ENCODE measurements at places on chromosomes 11 and 22. TPM values are rescaled to one million over a fixed set of nuclear protein-coding genes. Genes with fewer than 3 reads are reported as not detected.

CD81 gene
- total RNA-seq = 332 TPM

CCDC81 gene
- 0.52 TPM for total RNA-seq

C11orf97 gene
- not detected for total RNA-seq

DNA sequence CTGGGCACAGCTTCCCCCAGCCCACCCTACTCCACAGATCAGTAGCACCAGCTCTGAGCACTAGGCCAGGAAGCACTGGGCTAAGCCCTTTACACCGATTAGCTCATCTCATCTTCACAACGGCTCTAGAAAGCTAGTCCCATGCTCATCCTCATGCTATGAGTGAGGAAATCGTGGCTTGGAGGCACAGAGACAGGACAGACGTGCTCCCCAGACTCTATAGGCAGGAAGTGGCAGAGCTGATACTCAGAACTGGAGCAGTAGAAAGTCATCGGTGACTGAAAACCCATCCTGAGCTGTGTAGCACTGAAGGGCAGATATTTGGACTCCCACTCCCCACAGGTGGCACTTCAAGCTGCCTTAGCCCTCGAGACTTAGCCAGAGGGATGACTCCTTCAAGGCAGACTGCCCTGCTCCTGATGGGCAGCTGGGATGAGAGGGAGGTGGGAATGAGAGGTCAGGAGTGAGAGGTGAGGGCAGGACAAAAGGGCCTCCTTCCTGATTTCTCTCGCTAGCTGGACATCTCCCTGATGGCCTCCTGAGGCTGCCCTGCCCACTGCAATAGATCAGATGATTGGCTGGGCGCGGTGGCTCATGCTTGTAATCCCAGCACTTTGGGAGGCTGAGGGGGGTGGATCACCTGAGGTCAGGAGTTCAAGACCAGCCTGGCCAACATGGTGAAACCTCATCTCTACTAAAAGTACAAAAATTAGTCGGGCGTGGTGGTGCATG lies 9.7 kb downstream of the CD5 start:
- no peak for DNase-seq

DNA sequence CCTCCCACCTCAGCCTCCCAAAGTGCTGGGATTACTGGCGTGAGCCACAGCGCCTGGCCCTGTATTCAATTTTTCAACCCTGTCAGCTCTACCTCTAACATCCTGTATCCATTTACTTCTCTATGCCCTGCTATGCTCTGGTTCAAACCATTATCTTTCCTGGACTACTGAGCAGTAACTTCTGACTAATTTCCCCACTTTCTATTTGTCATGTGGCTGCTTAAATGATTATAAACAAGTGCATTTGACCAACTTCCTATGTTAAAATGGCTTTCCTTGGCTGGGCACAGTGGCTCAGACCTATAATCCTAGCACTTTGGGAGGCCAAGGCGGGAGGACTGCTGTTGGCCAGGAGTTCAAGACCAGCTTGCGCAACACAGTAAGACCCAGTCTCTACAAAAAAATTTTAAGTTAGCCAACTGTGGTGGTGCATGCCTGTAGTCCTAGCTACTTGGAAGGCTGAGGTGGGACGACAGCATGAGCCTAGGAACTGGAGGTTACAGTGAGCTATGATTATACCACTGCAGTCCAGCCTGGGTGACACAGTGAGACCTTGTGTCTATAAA lies 2.1 kb downstream of the MED19 start:
- no peak for DNase-seq

DNA sequence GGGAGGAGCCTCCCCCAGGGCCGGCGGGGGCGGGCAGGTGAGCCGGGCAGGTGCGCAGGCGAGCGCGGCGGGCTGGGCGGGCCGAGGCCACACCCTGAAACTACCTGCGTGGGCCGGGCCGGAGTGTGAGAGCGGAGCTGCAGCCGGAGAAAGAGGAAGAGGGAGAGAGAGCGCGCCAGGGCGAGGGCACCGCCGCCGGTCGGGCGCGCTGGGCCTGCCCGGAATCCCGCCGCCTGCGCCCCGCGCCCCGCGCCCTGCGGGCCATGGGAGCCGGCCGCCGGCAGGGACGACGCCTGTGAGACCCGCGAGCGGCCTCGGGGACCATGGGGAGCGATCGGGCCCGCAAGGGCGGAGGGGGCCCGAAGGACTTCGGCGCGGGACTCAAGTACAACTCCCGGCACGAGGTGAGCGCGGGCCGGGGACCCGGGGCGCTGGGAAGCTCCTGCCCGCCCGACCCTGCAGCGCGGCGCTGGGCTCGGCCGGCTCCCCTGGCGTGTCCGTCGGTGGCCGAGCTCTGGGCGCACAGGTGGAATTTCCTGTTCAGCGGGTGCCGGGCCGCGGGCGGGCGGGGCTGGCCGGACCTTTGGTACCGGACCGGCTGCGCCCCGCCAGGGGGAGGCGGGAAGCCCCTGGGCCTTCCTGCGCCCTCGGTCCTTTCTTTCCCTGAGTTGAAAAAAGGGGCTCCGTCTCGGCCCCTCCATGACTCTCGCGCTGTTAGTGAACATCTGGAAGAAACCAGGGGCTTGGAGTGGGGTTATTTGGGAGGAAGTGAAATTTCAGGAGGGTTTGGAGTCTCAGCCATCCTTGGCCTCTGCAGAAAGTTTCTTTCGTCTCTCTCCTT lies at the start of gene ST14:
Gene ST14, plus strand, starts transcription at position 126 of the 841 bp plus-strand sequence. Its CDS starts 198 bp downstream, at position 324.
- DNase-seq = peak; percentile 87

- peak; percentile 64 for DNase-seq
These were observed 9.8 kb upstream of the TAGLN start for GRCh38 chr11:117189191-117189940.

DNA sequence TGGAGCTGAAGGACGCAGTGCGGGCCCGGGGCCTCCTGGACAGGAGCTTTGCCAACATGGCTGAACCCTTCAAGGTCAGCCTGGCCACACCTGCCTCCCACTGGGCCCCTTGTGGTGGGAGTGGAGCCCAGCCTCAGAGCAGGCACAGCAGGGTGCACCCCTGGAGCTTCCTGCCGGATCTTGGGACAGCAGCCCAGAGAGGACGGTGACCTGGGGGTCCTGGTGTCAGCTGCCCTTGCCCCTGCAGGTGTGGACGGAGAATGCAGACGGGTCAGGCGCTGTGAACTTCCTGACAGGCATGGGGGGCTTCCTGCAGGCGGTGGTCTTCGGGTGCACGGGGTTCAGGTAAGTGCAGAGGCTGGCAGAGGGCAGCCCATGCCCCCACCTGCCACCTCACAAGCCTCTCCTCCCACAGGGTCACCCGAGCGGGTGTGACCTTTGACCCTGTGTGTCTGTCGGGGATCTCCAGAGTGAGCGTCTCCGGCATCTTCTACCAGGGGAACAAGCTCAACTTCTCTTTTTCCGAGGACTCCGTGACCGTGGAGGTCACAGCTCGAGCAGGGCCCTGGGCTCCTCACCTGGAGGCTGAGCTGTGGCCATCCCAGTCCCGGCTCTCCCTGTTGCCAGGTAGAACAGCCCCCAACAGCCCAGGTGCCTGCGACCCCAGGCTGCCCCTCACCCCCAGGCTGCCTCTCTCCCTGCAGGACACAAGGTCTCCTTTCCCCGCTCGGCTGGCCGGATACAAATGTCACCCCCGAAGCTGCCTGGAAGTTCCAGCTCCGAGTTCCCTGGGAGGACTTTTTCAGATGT lies 5.1 kb downstream of the PGGHG start:
- DNase-seq = no peak

GRCh38 chr11:75135021-75135650 lies 15.8 kb upstream of the SLCO2B1 start:
- no peak for DNase-seq

- DNase-seq = peak; percentile 22
These were observed 64.6 kb downstream of the ARHGEF12 start for GRCh38 chr11:120400564-120401364.

APOA1 gene
- total RNA-seq = 1.0 TPM

DNA sequence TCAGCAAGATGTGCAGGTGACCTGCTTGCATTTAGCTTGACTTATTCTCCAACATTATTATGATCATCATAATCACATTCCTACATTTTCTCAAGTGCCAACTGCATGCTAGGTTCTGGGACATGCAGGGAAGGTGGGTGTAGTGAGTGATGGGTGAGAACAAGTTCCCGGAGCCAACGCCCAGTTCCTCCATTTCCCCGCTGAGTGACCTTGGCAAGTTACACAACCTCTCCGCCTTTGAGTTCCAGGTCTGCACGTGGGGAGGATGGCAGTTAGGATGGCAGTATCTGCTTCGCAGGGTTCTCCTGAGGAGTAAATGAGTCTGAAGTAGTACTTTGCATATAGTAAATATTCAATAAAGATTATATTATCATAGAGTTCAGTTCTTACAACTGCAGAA lies 140.3 kb downstream of the GRIK4 start:
- no peak for DNase-seq

CCDC188 gene
- not detected for total RNA-seq

- peak; percentile 15 for DNase-seq
These were observed 4.0 kb downstream of the PRR33 start for GRCh38 chr11:1887451-1888346.

All from body of pancreas (tissue), 4 donors.